ENCODE measurements at places on chromosomes 1 and 21.

GRCh38 chr1:245365095-245366020 is 210.6 kb downstream of the KIF26B start:
- no peak for DNase-seq

- DNase-seq, result no peak
These were observed 48.3 kb upstream of the H6PD start for GRCh38 chr1:9186082-9186859.

DNA sequence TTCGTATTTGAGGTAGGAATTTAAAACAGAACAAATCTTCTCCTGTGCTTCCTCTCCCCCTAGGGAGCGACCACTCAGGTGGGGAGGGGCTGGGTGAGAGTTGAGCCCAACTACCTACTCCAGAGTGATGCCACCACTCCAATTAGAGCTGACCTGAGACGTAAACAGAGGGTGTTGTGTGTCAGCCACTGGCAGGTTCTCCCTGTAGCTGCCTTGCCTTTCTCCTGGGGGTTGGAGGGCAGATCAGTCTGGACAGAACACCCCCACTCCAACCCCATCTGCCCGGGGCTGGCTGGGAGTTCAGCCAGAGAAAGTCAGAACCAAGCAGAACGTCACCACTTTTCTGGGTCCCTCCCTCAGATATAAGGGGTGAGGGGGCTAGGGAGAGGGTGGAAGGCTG is 2.0 kb downstream of the HPDL start:
- DNase-seq, result no peak

DNA sequence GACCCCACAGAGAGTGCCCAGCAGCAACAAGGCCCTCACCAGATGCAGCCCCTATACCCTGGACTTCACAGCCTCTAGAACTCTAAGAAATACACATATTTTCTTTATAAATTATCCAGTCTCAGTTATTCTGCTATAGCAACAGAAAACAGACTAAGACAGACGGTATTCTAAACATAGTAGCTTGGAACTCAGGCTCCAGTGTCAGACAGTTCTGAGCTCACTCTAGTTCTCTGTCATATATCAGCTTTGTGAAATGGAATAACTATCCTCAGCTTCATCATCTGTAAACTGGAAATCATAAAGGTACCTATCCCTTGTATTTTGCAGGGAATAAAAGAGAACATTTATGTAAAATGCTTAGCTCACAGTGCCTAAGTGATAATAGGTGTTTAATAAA is 127.4 kb downstream of the GLUL start:
- DNase-seq, result no peak

- DNase-seq, result no peak
These were observed 258.1 kb downstream of the SDCCAG8 start for GRCh38 chr1:243513726-243514491.

DNA sequence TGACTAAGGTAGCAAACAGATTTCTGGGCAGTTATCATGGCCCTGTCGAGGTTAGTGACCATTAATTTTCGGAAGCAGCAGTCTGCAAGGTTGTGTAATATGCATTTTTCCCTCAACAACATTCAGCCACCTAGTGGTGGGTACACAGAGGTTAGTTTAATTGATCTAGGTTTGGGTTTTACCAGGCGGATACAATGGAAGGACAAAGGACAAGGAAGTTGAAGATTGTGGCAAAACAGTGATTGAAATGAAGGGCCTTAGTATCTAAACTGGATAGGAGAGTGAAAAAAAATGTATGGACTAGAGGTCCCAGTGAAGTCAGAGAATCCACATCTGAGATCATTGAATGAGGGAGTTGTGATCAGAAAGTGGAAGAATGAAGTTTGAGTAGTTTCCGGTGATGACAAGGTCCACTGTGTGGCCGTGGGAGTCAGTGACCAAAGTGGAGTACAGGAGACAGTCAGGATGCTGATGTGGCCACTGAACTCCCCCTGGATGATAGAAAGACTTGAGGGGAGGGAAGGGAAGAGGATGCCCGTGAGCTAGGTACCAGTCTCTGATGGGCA is 2.8 kb downstream of the ARMH1 start:
- DNase-seq, result peak; percentile 14

DNA sequence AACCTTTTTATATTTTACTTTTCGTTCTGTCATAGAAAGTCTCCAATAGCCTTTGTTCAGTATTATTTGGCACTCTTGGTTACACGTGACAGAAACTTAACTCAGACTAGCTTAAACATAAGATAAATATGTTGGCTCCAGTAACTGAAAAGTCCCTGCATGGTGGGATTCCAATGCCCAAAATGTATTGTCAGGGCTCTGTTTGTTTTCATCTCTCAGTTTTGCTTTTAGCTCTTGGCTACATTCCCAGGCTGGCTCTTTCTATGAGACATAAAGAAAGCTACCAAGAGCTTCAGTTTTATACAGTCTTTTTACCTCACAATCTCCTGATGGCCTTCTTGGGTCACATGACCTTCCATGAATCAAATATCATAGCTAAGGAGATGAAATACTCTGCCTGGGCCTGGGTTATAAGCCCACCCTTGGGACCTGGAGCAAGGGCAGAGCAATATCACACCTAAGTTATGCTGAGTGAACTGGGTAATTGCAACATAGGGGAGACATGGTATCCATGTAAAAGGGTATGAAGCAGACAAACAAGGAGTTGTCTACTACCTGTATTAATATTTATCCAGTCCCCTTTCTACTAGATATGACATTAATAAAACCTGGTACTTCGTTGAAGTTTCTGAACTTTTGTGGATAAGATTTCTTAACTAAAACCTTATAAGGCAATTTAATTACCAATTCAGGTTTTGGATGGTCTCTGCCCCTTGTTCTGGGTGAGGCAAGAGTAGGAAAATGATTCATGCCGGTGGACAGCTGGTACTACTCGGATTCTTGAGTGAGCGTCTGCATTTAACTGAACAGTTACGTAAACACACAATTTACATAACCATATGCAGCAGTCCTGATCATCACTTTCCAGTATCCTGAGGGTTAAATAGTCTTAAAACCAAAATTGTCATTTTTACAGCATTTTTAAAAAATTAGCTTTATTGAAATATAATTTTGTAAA is 442.3 kb downstream of the GPATCH2 start:
- DNase-seq, result no peak

- DNase-seq, result no peak
These were observed 32.2 kb upstream of the MPZL1 start for GRCh38 chr1:167689567-167689920.

GRCh38 chr1:230495076-230495475 is 68.9 kb upstream of the PGBD5 start:
- no peak for DNase-seq

DNA sequence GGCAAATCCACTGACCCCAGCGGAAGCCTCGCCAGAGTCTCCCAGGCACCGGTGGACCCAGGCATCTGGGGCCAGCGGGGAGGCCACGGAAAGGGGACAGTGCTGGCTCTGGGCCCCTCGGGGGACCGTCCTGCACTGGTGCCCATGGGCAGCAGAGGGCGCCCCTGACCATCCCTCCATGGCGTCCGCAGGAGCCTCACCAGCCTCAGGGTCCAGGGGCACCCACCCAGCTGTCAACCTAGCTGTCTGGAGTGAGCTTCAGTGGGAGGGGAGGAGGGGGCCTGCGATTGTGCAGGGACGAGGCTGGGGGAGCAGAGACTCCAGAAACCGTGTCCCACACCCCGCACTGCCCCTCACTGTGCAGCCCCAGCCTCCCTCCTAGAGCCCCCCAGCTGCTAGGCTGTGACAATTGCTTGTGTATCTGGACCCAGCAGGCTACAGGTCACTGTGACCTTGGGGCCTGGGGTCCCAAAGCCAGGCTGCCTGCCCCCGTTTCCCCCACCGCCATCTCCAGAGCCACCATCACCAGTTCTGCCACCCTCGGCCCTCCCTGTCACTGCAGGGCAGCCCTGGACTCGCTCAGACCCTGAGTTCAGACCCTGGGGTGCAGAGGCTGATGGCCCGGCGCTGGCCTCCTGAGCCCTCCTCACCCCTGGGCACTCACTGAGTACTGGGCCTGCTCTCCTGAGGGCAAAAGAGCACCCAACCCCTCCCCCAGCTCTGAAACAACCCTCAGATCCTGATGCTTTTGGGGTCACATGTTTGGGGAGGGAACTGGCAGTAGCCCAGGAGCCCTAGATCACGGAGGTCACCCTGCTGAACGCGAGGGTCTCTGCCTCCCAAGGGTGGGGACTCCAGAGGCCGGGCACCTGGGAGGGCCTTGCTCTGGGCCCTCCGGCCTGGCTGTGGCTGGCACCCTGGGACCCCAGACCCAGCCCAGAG is 10.6 kb upstream of the COL6A1 start:
- peak; percentile 31 for DNase-seq

- no peak for DNase-seq
These were observed 20.0 kb upstream of the WARS2 start for GRCh38 chr1:119160409-119160808.

GRCh38 chr1:159854116-159854692 is 8.3 kb downstream of the VSIG8 start:
- peak; percentile 21 for DNase-seq

Data from NCI-H1930 (cell line).